CD4-positive, alpha-beta T cell (primary cell): ENCODE measurements at places on chromosomes 12 and 14.

- DNase-seq = no peak
Observed at GRCh38 chr14:100828031-100828769, 2.3 kb downstream of the MEG3 start.

DNA sequence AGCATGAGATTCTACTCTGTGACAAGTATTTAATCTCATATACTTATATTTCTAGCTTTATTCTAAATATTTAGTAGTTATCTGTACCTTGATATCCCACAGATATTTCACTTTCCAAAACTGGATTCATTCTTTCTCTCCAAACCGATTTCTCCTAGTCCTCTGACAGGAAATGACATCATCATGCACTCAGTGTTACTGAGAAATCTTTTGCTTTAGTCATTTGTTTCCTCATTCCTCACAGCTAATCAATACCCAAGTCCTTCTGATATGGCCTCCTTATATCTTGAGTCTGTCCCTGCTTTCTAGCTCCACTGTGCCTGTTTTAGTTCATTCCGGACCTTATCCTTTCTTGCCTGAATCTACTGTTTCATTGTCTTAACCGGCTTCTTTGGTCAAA lies 39.4 kb upstream of the E2F7 start:
- DNase-seq = no peak

- no peak for DNase-seq
Observed at GRCh38 chr12:24948420-24948756, 513 bp downstream of the BCAT1 start.

DNA sequence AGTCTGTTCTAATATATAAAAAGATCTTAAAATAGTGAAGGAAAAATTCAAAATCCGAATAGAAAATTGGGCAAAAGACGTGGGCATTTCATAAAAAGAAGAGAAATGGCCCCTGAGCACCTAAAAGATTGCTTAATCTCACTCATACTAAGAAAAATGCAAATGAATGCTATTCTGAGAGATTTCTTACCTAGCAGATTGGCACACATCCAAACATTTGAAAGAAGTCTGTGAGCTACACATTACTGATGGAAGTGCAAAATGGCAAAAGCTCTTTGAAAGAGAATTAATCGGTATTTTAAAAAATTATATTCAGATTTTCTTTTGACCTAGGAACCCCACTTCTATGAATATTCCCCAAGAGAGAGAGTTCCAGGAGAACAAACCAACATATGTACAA lies 280.4 kb upstream of the GARIN6 start:
- no peak for DNase-seq

- peak; percentile 70 for DNase-seq
Observed at GRCh38 chr12:56751712-56752598, at the start of gene PRIM1. PRIM1 (minus strand) TSS chr12:56752323; CDS start chr12:56752298, 25 bp downstream.

DNA sequence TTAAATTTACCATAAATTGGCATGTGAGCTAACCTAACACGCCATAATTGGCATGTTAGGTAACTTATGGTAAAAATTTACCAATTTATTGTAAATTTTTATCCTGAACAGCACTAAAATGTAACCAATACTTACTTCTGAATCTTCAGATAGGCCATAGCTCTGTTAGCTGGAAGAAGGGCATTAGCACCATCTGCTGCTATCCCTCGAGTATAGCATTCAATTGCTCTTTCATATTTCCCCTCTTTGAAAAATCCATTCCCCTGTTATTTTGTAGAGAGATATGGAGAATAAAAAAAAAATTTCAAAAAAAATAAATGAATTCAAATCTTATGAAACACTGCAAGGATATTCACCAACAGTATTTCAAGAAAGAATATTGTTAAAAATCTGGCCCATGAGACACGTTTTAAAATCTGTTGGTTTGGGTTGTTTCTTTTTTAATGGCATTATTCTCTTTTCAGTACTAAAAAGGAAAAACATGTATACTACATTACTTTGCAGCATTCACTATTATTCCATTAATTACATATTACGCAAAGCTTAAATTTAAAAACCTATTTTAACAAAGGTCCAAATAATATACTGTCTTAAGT lies 19.1 kb downstream of the RPAP3 start:
- DNase-seq = no peak

GRCh38 chr14:89801136-89801535 lies 153.4 kb downstream of the EFCAB11 start:
- DNase-seq = no peak

GRCh38 chr14:21037156-21037555 lies 2.5 kb upstream of the RNASE13 start:
- no peak for DNase-seq

GRCh38 chr14:29735459-29735858 lies 192.2 kb downstream of the PRKD1 start:
- no peak for DNase-seq

DNA sequence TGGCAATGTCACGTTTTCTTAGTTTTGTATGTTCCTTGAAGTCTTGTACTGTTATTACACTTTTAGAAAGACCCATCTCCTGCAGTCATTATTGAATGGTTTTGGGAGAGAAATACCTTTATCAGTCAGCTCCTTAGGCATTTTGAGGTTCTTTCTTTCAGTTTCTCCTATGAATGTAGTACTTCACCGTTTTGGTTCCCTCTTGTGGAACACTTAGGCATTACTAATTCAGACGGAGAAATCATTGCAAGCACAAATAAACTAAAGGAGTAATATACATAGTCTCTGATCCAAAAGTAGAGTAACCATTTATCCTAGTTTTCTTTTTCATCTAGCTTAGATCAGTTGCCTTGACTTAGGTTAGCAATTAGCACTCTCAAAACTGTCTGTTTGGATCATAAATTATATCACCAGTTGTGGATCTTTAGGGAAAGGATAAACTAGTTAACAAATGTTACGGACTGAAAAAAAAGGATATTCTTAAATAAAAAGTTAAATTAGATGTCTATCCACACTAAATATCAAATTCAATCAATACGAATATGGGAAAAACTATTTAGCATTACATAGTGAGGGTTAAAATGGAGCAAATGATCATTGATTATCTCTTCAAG lies 1538.3 kb upstream of the SEL1L start:
- DNase-seq = peak; percentile 1

- DNase-seq = no peak
Observed at GRCh38 chr12:89537389-89537788, 11.5 kb upstream of the POC1B start.
